ENCODE measurements at places on chromosomes 13 and 19. TPM values are rescaled to one million over a fixed set of nuclear protein-coding genes. Genes with fewer than 3 reads are reported as not detected.

Gene NCCRP1
- total RNA-seq = 22.6 TPM

Gene PDE4A
- 1.6 TPM for total RNA-seq

Gene KLK11
- total RNA-seq = 1.4 TPM

Gene SMARCA4
- total RNA-seq = 244 TPM

Gene DBP
- total RNA-seq = 24.5 TPM

Gene ADGRE1
- not detected for total RNA-seq

GRCh38 chr19:42066075-42066754, 3.8 kb downstream of the GRIK5 start:
- no peak for DNase-seq
- H3K4me3 ChIP-seq = no peak overlapping the region
- peaks cover 22% of the 10 kb centered on the region for H3K27me3 ChIP-seq
- H3K27ac ChIP-seq = no peak overlapping the region
- no peaks in the 10 kb centered on the region for H3K36me3 ChIP-seq

- H3K4me1 ChIP-seq = peaks cover 5% of the 10 kb centered on the region
- H3K27ac ChIP-seq = no peak overlapping the region
- no peak for DNase-seq
- H3K4me3 ChIP-seq = no peak overlapping the region
Measured at GRCh38 chr19:46423188-46423587, 5.5 kb downstream of the PNMA8C start.

GRCh38 chr13:43895940-43896339, 16.2 kb downstream of the LACC1 start:
- H3K36me3 ChIP-seq = no peaks in the 10 kb centered on the region
- peaks cover 14% of the 10 kb centered on the region for H3K4me1 ChIP-seq

- no peaks in the 10 kb centered on the region for H3K36me3 ChIP-seq
- H3K27ac ChIP-seq = no peak within 1 kb of the TSS
- no peaks in the 10 kb centered on the region for H3K27me3 ChIP-seq
- H3K4me3 ChIP-seq = no peak within 1 kb of the TSS
- no peaks in the 10 kb centered on the region for H3K4me1 ChIP-seq
- DNase-seq = no peak
Measured at GRCh38 chr19:54573330-54573872, at the start of gene LILRA2. Gene LILRA2, plus strand, starts transcription at chr19:54573790. Its CDS starts 89 bp downstream, at chr19:54573879.

DNA sequence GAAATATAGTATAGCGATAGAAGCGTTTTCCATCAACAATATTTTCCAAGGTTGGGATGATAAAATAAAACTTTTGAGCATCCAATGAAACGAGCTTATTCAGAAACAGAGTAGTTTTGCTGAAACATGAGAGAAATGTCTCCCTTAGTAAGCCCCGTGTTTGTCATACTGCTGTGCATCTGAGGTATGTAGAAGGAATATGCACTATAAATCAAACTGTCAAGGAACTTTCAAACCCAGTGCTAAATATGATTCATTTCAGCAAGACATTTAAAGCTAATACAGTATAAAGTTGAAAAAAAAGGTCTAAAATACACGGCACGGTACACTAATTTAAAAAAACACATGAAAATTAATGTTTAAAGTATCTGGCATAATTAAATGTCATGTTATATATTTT, 546.2 kb downstream of the SLITRK5 start:
- no peaks in the 10 kb centered on the region for H3K27me3 ChIP-seq
- H3K36me3 ChIP-seq = no peaks in the 10 kb centered on the region
- H3K4me3 ChIP-seq = no peak overlapping the region

GRCh38 chr19:8310342-8311055, 2.3 kb upstream of the CD320 start:
- DNase-seq = no peak
- H3K36me3 ChIP-seq = peaks cover 3% of the 10 kb centered on the region
- H3K4me3 ChIP-seq = no peak overlapping the region
- H3K27me3 ChIP-seq = peaks cover 3% of the 10 kb centered on the region
- H3K4me1 ChIP-seq = peaks cover 13% of the 10 kb centered on the region
